ENCODE measurements at places on chromosomes 3 and 15. TPM values are rescaled to one million over a fixed set of nuclear protein-coding genes. Genes with fewer than 3 reads are reported as not detected.

DNA sequence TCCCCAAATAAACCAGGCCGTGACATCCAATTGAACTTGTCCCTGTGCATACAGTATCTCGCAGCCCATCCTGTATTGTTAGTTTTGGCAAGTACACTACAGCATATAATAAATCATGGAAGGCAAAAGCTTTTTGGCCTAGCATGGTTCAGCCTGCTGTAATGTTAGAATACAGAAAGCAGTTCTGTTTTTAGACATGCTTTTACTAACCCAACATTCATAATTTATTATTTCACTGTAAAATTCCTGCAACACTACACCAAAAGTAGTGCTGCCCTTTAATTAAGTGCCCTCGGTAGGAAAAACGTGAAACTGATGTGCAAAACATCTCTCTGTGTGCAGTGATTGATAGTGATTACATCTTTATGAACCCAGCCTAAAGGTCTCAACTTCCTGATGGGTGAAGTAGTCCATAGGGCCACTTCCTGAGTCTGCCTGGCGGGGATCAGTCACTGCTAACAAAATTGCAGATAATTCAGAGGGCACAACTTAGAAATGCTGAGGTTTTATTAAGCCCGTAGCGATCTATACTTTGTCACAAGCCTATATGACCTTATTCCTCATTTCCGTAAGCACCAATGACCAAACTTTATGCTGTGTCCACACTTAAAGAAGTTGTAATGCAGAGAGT is 227.8 kb downstream of the CDIN1 start:
- no peak for DNase-seq

MGLL gene
- polyA plus RNA-seq = 2.2 TPM

HCLS1 gene
- 0.29 TPM for polyA plus RNA-seq

GRCh38 chr3:99648101-99648500 is 9.7 kb downstream of the COL8A1 start:
- DNase-seq = no peak

- no peak for DNase-seq
These were observed 283.1 kb downstream of the NEK10 start for GRCh38 chr3:27085829-27086730.

RASL12 gene
- polyA plus RNA-seq = not detected

DNA sequence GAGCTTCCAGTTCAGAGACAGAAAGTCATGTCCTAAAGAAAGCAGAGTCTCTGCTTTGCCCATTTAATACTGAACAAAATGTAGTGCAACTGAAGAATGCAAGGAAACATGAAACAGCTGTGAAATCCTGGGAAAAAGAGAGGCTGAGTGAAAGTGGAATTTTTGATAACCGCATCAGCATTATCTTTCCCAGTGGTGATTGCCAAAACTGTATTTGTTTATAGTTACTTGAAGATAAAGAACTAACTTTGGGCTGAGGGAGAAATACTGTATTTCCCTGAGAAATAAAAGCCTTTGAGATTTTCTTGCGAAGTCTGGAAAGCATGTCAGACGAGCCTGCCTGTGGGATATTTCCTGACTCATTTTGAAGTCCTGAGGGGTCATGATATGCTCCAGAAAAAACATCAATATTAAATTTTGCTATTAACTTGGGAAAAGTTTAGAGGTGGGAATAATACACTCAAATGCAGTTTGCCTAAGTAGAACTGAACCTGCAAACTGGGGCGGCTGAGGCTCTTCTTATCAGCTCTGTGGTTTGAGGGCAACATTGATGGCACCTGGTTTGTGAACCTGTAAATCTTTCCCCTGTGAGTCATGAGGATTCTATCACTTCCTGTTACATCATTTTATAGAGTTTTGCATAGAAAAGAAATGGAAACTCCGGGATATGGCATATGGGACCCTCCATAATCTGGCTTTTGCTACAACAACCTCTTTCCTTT is 855.3 kb downstream of the MCTP2 start:
- no peak for DNase-seq

DNA sequence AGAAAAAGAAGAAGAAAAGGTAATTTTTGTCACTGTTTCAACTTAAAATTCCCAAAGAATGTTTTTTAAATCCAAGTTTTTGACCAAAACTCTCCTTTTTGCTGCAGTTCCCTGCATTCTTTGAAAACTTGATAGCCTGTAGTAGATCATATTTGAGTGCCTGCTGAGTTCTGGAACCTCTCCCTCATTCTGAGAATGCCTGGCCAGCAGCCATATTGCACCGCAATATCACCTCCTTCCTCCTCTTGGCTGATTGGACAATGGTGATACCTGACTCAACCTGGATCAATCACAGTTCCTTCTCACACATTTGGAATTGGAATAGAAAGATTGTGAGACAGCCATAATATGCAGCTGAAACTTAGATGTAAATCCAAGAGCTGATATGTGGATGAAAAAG is 97.6 kb upstream of the GAP43 start:
- DNase-seq = no peak

ECE2 gene
- polyA plus RNA-seq = 0.03 TPM

STAB1 gene
- 0.03 TPM for polyA plus RNA-seq

- DNase-seq = no peak
These were observed 73.6 kb downstream of the OXSM start for GRCh38 chr3:25863416-25863959.

IGSF11 gene
- 0.08 TPM for polyA plus RNA-seq

PRR20G gene
- not detected for polyA plus RNA-seq

DNA sequence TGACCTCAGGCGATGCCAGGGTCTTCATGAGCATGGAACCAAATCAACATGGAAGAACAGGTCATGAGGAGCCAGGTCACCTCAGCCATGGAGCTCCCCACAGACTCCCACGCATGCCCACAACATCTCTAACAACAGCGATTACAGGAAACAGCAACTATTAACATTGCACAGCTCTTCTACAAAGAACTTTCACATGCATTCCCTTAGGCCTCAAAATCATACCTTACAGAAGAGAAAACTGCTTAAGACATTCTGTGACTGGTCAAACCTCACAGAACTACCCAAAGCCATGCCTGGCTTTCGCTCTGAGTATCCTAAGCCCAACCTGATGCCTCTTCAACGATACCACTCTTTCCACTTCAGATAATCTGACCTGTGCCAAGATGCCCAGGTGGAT is 117.8 kb downstream of the OXNAD1 start:
- DNase-seq = no peak

GRCh38 chr3:100560426-100560825 is 49.0 kb upstream of the ADGRG7 start:
- DNase-seq = no peak

DNA sequence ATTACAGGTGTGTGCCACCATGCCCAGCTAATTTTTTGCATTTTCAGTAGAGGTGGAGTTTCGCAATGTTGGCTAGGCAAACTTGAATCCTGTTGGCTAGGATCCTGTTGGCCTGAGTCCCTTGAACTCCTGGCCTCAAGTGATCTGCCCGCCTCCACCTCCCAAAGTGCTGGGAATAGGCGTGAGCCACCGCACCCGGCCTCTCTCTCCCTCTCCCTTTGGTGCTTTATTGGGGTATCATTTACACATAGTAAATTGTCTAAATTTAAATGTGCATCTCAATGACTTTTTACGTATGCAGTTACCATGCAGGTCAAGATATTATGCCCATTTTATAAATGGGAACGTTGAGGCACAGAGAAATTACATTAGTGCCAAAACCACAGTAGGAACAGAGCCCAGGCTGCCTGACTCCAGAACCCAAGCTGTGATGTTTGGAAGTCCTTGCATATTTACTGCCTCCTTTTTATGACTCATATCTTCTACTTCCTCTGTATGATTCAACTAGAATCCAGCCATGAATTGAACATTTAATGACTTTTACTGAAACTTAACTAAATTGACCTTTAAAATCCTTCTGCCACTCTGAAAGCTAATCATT is 34.0 kb upstream of the RPP14 start:
- DNase-seq = no peak

DNA sequence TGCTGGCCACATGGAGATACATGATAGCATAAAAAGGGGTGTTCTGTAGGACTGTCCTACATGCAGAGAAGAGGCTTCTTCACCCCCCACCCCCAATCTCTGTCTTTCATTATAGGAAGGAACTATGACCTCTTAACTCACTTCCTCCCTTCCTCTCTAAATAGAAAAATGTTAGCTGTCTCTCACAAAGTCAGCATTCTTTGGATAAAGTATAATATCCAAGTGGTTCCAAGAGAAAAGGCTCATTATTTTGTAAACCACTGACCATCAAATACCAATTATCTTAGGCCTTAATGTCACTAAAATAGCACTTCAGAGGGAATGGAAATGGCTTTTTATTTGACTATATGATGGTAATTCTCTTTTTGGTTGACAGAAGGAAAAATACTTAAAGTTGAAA is 95.3 kb upstream of the SLC2A2 start:
- no peak for DNase-seq

- peak; percentile 55 for DNase-seq
These were observed 36.8 kb downstream of the MUC4 start for GRCh38 chr3:195774917-195775316.

TGM5 gene
- not detected for polyA plus RNA-seq

ANKRD63 gene
- not detected for polyA plus RNA-seq

DNA sequence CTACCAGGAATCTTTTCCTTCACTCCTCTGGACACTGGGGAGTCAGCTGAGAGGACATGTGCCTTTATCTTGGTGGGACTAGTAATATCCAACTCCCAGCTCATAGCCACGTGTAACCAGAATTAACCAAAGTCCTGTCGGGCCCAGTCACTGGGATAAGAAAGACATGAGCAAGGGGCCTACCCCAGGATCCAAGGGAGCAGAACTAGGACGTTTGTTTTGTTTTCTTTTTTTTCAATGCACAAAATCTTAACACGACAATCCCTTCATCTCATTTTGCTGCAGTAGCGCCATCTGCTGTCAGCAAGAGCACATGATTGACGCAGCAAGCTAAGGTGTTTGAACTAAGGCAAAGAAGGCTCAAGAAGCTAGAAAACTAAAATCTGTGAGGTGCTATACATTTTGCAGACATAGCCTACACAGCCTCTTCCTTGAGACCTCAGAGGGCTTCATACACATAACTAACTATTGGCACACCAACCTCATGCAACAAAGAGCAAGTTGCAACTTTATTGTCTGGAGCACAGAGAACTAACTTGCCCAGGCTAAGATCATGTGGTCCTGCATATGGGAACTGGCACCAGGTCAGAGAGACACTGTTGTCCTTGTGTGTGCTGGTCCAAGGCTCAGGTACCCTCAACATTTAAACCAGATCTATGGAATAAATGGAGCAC is 43.6 kb downstream of the RLBP1 start:
- peak; percentile 55 for DNase-seq

GRCh38 chr3:46019707-46020106 is 7.6 kb downstream of the XCR1 start:
- DNase-seq = no peak

- peak; percentile 16 for DNase-seq
These were observed 86.8 kb downstream of the SYNPR start for GRCh38 chr3:63364910-63365309.

- no peak for DNase-seq
These were observed 14.1 kb downstream of the TMEM207 start for GRCh38 chr3:190435618-190436017.

DNA sequence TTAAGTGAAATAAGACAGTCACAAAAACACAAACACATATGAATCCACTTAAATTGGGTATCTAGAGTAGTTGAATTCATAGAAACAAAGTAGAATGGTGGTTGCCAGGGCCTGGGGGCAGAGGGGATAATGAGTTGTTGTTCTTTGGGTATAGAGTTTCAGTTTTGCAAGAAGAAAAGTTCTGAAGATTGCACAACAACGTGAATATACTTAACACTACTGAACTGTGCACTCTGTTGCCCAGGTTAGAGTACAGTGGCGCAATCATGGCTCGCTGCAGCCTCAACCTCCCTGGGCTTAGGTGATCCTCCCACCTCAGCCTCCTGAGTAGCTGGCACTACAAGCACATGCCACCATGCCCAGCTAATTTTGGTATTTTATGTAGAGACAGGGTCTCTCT is 14.9 kb downstream of the GRAMD2A start:
- no peak for DNase-seq

DNA sequence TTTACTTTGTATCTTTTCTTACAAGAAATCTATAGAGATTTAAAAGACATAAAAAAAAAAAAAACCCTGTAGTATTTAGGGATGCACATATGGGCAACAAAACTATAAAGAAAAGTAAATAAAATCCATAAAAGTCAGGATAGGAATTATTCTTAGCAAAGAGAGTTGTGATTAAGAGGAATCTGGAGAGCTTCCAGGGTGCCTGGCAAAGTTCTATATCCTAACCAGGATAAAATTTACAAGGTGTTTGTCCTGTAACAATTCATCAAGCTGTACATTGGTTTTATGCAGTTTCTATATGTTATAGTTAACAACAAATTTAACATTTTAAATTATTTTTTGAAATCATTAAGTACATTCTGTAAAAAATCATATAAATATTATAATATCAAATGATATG is 7.9 kb downstream of the SECISBP2L start:
- DNase-seq = no peak

GRCh38 chr3:187694801-187695200 is 7.6 kb downstream of the RTP2 start:
- DNase-seq = no peak

DNA sequence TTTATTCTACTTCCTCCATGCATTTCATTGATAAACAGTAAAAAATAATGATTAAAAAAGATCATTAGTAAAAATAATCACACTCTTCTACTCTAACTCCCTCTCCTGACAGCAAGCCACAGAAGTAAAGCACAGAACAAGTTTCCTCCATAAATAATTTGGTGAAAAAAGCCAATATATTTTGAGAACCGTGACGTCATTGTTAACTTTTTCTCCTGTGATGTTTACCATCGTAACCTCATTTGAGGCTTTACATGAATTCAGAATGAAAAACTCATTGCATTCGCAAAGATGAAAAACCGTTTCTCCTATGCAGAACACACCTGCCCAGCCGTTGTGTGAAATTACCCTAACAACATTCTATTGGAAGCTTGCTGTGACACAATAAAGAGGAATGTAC is 120.7 kb downstream of the NSUN3 start:
- no peak for DNase-seq

DNA sequence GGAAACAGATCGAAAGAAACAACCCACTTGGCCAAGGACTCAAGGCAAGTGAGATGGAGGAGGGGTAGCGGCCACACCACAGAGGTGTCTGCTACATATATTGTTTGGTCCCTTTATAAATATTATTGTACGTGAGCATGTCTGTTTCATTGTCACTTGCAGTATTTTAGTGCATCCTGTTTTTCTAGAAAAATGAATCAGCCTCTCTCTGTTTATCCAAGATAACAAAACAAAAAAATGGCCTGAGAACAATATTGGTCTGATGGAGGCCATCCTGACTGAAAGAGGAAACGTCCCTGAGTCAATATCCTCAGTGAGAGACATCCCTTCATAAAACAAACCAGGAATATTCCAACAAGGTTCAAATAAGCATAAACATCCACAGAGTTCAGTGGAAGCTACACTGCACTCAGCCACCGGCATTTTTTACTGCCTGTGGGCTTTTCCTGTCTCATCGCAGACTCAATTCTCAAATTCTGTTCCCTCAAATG is 42.0 kb downstream of the WWTR1 start:
- DNase-seq = no peak

PIERCE2 gene
- polyA plus RNA-seq = 2.9 TPM

- peak; percentile 81 for DNase-seq
These were observed 113.7 kb upstream of the GOLGA8J start for GRCh38 chr15:29968895-29969561.

SCN11A gene
- polyA plus RNA-seq = 0.02 TPM

IL17RE gene
- 0.76 TPM for polyA plus RNA-seq

- no peak for DNase-seq
These were observed 101.5 kb upstream of the CRBN start for GRCh38 chr3:3281024-3281423.
